ENCODE measurements at places on chromosomes 11 and 22. TPM values are rescaled to one million over a fixed set of nuclear protein-coding genes. Genes with fewer than 3 reads are reported as not detected.

- no peaks in the 10 kb centered on the region for H3K4me1 ChIP-seq
- H3K36me3 ChIP-seq = no peaks in the 10 kb centered on the region
- no peak overlapping the region for H3K27ac ChIP-seq
- no peak overlapping the region for H3K4me3 ChIP-seq
- H3K27me3 ChIP-seq = no peaks in the 10 kb centered on the region
Measured at GRCh38 chr11:38296211-38296776, 1698.3 kb upstream of the RAG2 start.

- no peak overlapping the region for H3K4me3 ChIP-seq
- H3K27me3 ChIP-seq = peaks cover 3% of the 10 kb centered on the region
- no peak for ATAC-seq
- H3K27ac ChIP-seq = no peak overlapping the region
- no peaks in the 10 kb centered on the region for H3K4me1 ChIP-seq
Measured at GRCh38 chr11:27122001-27122400, 81.4 kb downstream of the BBOX1 start.

DNA sequence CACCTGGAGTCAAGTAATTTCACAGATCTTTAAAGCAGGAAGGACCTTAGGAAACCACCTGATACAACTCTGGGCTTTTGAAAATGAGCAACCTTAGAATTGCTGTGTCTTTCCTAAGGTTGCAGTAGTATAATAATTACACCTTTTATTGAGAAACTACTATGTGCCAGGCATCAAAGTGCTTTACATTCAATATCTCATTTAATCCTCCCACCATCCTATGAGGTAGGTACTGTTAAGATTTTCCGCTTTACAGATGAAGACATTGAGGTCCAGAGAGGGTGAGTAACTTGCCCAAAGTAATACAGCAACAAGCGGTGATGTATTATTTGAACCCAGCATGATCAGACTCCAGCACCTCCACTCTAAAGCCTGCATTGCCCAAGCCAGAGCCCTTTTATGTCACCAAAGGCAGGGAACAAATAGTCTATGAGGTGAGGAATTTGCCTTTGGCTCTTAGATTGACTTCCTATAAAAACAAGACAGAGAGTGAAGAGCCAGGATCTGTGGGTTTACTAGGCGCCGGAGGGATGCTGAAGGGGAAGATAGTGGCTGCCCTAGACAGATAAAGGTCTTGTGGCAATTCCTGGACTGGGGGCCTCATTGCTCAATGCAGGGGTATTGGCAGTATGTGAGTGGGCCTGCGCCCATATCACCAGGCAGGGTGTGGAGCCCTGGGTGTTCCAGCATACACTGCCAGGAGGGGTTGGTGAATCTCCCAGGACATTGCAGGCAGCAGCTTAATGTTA, 157.1 kb downstream of the FBXO7 start:
- no peaks in the 10 kb centered on the region for H3K36me3 ChIP-seq
- H3K27me3 ChIP-seq = peaks cover 5% of the 10 kb centered on the region
- H3K27ac ChIP-seq = peak overlapping the region; percentile 60

DNA sequence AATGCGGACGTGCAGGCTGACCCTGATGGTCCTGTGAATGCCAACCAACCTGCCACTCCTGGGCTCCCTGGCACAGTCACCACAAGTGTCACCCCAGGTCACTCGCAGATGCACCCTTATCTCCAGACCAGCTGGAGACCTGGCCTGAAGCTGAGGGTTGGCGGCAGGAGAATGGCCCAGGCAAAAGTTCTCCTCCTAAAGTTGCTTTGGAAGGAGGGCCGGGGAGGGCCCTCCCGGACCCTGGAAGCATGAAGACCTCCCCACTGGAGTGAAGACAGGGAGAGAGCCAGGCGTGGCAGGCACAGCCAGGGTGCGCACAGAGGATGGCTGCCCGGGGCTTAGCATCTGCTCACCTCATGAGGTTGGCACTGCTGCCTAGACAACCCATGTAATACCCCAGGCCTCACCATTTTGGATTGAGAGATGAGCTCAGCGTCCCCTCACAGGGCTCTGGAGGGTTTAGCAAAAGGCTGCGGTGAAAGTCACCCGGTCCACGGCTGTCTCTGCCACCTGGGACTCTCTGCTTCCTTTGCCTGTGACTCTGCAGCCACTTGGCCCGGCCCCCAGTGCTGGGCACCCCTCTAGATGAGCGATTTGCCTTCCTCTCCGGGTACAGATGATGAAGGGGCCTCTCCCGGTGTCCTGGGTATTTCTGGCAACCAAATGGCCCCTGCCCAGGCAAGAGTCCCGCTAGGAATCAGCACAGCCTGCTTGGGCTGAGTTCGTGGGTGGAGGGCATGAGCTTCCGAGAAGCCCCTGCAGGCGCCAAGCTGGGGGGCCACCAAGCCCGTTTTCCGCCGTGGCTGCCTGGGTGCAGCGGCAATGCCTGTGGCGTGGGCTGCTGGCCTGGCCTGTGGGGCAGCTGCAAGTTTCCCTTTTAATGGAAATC, 48.3 kb upstream of the SEPTIN5 start:
- no peaks in the 10 kb centered on the region for H3K36me3 ChIP-seq
- no peak for ATAC-seq
- H3K4me3 ChIP-seq = no peak overlapping the region
- no peaks in the 10 kb centered on the region for H3K4me1 ChIP-seq
- H3K27me3 ChIP-seq = peaks cover 2% of the 10 kb centered on the region

- H3K4me3 ChIP-seq = peak within 1 kb of the TSS; percentile 79
- ATAC-seq = no peak
- H3K36me3 ChIP-seq = peaks cover 6% of the 10 kb centered on the region
- no peak within 1 kb of the TSS for H3K27ac ChIP-seq
- H3K4me1 ChIP-seq = peaks cover 3% of the 10 kb centered on the region
- no peaks in the 10 kb centered on the region for H3K27me3 ChIP-seq
Measured at GRCh38 chr11:45922425-45923082, at the start of gene LARGE2. Gene LARGE2, plus strand, starts transcription at chr11:45922656. Its CDS starts 227 bp downstream, at chr11:45922883.

- H3K27me3 ChIP-seq = no peaks in the 10 kb centered on the region
- no peaks in the 10 kb centered on the region for H3K36me3 ChIP-seq
- no peak overlapping the region for H3K4me3 ChIP-seq
- H3K4me1 ChIP-seq = no peaks in the 10 kb centered on the region
Measured at GRCh38 chr11:106477776-106478175, 400.3 kb downstream of the AASDHPPT start.

- peaks cover 47% of the 10 kb centered on the region for H3K36me3 ChIP-seq
- H3K27me3 ChIP-seq = no peaks in the 10 kb centered on the region
- peak overlapping the region; percentile 92 for H3K4me3 ChIP-seq
Measured at GRCh38 chr22:31345331-31346254, 553 bp downstream of the PATZ1 start.

TRIM34 gene
- total RNA-seq = 6.7 TPM

OR52I1 gene
- 0.13 TPM for total RNA-seq

GLYATL1 gene
- total RNA-seq = not detected

CALCB gene
- 1.3 TPM for total RNA-seq
